ENCODE measurements at places on chromosomes 7 and 10.

DNA sequence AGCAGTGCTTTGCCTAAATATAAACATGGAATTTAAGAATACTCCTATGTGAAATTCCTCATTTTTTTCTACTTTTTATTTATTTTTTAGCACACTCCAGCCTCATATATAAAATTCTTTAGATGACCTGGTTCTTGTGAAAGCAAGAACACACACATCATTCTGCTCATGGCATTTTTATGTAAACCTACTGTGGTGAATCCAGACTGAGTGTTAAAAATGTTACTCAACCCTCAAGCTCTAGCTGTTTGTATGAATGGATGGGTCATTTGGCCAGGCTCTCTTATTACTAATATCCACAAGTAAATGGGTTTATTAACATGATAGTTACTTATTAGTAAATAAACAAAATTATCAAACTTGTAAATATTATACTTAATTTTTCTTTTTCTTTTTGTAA lies 551.7 kb upstream of the LRRN3 start:
- DNase-seq: no peak

- DNase-seq: no peak
These were observed 8.8 kb downstream of the DRGX start for GRCh38 chr10:49387071-49387470.

DNA sequence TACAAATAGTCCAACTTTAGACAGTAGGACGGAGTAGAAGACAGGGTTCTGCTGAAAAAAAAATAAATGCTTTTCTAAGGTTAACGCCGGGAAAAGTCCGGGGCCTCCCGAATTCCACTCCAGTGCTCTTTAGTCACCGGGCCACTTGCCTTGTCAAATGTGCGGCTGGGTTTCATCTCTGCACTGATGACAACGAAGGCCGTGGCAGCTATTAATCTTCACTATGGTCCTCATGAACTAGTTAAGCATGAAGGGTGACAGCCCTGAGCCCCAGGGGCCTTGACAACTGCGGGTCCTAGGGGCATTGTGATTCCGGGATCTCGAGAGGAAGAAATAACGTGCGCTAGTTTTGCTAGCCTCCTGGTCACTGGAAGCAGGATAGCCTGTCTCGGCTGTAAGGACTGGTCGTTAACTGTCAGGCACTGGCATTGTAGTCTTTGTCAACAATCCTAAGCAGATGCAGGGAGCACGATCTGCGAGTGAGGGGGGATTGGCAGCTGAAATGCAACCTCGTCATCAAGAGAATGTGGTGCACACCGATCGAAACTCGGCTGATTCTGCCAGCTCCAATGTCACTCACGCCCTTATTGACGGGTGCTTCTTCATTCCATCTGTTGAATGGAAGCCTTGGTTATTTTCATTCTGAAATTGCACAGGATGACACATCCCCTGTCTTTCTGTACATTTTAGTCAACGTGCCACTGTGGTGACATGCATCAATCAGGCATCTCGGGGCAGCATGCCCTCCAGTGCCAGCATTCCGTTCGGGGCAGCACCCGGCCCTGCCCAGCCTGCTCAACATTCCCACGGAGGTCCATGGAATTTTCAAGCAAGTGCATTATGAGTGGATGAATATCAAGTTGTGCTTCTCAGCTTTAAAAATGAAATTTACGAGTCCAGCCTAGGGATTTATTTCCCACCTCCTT lies 51.6 kb upstream of the MGMT start:
- DNase-seq: no peak

DNA sequence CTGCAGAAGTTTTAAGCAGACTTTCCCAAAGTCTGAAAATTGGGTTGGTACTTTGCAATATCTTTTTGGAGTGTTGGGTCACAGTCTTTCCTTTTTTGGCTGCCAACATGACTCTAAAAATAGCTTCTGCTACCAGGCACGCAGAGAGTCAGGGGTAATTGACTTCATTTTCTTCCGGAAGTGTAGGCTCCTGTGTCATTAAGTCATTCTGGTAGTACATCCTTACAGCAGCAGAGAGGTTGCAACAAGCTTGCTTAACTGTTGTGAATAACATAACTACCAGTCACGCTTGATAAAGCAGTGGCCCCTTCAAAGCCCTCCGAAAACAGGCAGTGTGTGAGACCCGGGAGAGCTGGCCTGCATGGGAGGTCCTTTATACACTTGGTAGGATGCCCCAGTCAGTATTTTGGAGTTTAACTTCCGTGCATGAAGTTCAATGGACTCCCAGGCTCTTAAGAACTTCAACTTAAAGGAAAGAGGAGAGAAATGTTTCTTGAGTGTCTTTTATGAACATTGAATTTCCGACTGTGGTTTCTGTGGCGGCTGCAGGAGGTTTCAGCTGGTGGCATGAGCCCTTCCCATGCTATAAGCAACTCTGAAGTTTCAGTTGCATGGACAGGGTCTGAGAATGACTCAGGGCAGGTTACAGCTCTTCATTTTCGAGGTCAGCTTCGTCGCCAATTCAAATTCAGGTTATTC lies 310.7 kb downstream of the GALNT17 start:
- no peak for DNase-seq

DNA sequence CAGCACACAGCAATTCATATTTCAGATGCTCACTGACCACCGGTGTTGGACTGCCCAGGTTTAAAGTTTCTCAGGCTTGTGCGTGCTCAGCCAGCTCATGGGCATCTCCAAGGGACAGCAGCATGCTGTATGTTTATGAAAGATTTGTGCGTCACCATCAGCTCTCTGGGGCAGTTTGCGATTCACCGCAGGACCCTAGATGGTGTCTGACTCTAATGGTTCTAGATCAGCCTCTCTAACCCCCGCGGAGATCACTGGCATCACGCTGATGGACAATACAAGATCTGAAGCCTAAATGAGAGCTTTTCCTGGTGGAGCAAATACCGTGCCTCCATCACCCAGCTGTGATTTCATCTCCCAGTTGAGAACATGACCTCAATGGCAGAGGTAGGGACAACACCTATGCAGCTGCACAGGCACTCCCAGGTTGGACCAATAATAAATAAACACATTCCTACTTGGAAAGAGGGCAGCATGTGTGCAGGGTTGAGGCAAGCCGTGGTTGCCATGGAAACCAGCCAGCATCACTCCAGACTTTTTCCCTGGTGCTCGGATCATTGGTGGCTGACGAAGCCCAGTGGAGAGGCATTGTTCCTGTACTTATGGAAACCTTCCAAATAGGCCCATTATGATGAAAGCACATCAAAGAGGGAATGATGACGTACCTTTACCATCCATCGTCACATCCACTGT lies 253.6 kb downstream of the KCNMA1 start:
- DNase-seq: no peak

- DNase-seq: no peak
These were observed 72.7 kb downstream of the ELFN1 start for GRCh38 chr7:1742555-1743303.

DNA sequence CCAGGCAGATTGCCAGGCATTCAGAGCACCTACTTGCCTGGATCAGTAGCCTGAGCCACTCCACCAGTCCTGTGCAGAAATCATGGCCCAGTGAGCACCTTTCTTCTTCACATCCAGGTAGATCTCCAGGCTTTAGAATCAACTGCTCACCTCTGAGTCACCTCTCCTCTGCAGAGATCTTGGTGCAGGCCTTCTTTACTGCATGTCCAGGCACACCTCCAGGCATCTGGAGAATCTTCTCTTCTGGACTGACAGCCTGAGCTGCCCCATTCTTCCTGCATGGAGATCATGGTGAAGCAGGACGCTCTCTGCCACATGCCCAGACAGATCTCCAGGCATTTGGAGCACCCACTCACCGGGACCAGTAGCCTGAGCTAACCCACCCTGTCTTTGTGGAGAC lies 894.5 kb upstream of the MBL2 start:
- DNase-seq: no peak

GRCh38 chr7:73856941-73857340 lies 4.0 kb upstream of the TMEM270 start:
- no peak for DNase-seq

DNA sequence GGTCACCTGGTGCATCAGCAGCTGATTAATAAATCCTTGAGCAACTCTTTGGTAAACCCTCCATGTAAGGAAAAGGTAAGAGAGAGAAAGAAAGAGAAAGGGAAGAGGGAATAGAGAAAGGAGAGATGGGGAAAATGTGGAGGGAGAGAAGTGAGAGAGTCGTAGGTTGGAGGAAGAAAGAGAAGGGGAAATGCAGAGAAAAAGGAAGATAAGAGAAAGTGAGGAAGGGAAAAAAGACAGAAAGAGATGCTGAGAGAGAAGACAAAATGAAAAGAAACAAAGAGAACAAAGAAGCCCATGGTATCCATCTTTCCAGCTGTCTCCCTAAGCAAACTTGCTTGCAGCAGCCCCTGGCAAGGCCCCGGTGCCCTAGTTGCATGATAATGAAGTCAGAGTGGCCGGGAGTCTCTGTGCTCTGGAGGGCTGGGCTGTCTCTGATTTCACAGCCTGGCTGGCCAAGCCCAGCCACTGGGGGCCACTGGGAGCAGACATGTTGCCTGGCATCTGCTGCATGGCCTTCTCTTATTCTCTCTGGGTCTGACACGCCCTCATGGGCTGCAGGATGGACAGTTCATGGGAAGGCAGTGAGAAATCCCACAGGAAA lies 48.4 kb downstream of the PRR15 start:
- DNase-seq: no peak

DNA sequence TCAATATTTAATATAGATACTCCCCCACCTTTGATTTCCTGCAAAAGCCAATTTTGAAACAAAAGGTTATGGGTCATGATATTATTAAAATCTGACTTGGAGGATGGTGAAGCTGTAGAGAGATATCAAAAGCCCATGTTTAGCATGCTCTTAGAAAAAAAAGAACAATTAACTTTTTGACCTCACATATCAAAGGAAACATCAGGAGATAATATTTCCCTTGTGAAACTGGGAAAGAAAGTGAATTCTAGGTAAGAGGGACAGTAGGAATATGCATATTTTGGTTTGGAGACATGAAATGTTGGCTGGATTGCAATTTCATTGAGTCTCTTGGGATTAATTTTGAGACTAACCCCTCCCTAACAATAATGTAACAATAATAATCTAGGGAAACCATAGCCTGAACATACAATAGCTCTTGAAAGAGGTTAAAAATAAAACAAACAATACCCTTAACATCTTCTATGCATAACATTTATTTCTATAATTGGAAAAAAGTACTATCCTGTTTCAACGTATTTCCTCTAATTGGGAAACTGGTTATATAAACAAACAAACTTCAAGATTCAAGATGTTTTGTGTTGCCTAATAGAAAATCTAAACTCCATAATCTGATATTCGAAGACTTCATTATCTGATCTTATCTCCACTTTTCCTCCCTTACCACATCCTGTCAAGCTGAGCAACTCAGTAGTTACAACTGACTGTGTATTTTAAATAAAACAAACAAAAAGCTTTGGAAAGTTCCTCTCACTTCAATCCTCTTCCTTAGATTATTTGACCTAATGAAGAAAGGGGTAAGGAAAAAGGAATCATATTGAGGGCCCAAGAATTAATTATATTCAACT lies 14.8 kb downstream of the TMEM26 start:
- DNase-seq: no peak

DNA sequence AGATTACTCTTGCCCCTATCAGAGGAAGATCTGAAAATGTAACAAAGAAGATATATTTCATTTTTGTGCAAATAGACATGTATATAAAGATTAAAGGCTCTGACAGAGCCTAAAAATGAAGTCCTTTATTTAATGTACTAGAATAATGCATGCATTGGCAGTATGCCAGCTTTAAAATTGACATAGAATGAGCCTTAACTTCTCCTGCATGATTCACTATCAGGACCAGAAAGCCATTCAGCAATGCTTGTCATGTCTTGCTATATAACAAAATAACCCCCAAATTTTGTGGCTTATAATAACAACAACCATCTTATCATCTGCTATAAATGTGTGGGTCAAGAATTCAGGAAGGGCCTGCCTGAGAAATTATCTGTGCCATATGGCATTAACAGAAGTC lies 411.9 kb downstream of the GRM8 start:
- DNase-seq: no peak

DNA sequence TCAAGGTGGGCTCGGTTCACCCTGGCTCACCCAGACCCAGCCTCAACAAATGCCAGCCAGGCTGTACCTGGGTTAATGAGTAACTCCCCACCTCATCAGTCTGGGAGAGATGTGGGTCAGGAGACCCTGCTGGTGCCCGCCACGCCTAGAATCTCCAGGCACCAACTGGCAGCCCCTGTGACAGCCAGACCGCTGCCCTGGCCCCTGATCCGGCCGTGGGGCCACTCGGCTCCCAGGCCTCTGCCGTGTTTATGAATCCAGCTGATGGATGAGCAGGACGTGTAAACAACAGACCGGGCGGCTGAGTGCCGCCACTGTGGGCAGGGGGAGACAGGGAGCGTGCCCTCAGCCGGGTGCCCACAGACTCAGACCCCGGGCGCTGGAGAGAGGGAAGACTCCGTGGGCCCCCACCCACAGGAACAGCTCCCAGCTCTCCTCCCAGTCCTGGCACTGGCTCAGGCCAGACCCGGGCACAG lies 34.0 kb upstream of the PDGFA start:
- no peak for DNase-seq

GRCh38 chr10:109875151-109875568 lies 48.2 kb downstream of the XPNPEP1 start:
- DNase-seq: no peak

GRCh38 chr10:114103284-114103683 lies 59.6 kb downstream of the ADRB1 start:
- DNase-seq: no peak

DNA sequence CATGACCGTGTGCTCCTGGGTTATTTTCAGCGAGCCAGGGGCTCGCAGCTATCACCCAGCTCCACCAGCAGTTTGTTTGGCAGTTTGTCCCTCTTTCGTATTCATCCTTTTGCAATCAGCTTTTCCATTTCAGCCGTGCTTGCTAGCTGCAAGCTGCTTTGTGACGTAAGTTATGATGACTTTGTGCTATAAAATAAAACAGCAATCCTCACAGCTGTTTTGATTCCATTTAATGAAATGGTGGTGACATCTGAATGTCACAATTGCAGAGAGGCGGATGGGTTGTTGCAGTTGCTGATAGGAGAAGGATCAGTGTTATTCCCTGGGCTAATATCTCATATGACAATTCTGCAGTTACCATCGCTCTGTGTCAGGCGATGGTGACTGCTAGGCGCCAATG lies 251.7 kb downstream of the SNX10 start:
- no peak for DNase-seq

DNA sequence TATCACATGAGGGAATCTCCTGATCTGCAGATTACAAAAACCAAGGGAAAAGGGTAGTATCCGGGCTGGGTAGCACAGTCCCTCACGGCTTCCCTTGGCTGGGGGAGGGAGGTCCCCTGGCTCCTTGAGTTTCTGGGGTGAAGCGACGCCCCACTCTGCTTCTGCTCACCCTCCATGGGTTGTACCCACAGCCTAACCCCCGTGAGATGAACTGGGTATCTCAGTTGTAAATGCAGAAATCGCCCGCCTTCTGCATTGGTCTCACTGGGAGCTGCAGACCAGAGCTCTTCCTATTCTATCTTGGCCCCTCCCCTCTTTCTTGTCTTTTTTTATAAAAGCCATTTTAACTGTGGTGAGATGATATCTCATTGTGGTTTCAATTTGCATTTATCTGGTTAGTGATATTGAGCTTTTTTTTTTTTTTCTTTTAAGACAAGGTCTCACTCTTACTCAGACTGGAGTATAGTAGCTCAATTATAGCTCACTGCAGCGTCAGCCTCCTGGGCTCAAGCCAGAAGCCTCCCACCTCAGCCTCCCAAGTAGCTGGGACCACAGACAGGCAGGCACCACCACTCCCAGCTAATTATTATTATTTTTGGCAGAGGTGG lies 87.8 kb downstream of the ABCC2 start:
- DNase-seq: peak; percentile 33

All from activated CD4-positive, alpha-beta T cell treated with anti-CD3 and anti-CD28 coated beads, Interleukin-2, amount 10 ng/mL, durations not matched to agents 7 days and 5 days (primary cell).